Fibroblast of lung (primary cell): ENCODE measurements at places on chromosomes 1 and 21. TPM values are rescaled to one million over a fixed set of nuclear protein-coding genes. Genes with fewer than 3 reads are reported as not detected.

TBX15 gene
- 0.26 and 0.99 TPM in 2 replicates for total RNA-seq

DNA sequence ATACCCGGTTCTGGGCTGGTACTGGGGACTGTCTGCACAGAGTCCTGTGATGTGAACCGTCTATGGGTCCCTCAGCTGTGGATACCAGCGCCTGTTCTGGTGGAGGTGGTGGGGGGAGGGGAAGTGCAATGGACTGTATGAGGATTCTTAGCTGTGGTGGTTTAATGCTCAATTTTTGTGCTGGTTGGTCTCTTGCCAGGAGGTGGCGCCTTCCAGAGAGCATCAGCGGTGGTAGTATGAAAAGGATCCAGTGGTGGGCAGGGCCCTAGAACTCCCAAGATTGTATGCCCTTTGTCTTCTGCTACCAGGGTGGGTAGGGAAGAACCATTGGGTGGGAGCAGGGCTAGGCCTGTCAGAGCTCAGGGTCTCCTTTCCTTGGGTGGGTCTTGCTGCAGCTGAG is 89.4 kb upstream of the B3GALT2 start:
- H3K36me3 ChIP-seq: no peaks in the 10 kb centered on the region
- DNase-seq: no peak
- no peak overlapping the region for H3K4me3 ChIP-seq
- H3K27me3 ChIP-seq: no peaks in the 10 kb centered on the region
- no peak overlapping the region for H3K27ac ChIP-seq

RAVER2 gene
- total RNA-seq: 5.6 and 7.7 TPM in 2 replicates

SLC35E2B gene
- 37.2 and 55.8 TPM in 2 replicates for total RNA-seq

DNA sequence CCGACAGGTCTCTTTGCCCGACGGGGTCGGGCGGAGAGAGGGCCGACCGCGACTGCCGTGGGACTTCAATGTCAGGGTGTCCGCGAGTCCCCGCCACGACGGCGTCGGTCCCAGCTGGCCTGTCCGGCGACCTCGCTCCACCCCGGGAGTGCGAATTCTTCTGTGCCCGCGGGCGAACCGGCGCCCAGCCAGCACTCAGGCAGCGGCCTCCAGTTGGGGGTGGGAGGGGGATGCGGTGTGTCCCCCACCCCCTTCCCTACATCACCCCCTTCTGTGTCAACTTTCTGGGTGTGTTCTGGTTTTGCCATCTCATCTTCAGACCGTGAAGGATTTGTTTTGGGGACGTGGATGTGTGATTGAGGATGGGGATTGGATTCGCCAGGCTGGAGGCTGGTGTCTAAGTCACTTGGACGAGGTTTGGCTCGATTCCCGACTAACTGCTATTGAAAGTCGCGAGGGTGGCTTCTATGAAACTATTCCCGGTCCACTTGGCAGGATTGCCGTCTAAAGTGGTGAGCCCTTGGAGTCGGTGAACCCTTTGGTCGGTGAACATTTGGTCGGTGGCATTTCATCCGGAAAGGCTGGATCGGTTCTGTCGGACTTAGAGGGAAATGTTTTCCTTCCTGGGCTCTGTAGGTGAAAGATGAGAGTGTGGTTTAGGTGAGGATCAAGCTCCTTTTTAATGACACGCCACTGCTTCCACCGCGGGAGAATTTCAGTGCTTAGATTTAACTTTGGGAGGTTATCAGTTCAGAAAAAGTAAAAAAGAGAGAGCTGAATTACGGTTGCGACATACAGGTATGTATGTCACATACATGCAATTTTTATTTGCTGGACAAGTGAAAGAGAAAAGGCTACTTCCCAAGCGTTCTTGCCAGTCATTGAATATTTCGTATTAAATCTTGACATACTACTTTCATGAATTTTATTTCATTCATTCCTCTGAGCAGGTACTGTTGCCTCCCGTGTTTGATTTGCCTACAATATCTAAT is 771 bp downstream of the ABCD3 start:
- peaks cover 6% of the 10 kb centered on the region for H3K4me1 ChIP-seq
- no peaks in the 10 kb centered on the region for H3K27me3 ChIP-seq
- peak overlapping the region; percentile 72 for H3K27ac ChIP-seq
- H3K4me3 ChIP-seq: peak overlapping the region; percentile 78
- no peaks in the 10 kb centered on the region for H3K36me3 ChIP-seq

- H3K27ac ChIP-seq: no peak overlapping the region
- peaks cover 4% of the 10 kb centered on the region for H3K4me1 ChIP-seq
- DNase-seq: no peak
- H3K36me3 ChIP-seq: no peaks in the 10 kb centered on the region
- H3K27me3 ChIP-seq: no peaks in the 10 kb centered on the region
These were observed 1.5 kb downstream of the HMGCL start for GRCh38 chr1:23823767-23824166.

- H3K4me1 ChIP-seq: no peaks in the 10 kb centered on the region
- H3K27me3 ChIP-seq: no peaks in the 10 kb centered on the region
- H3K4me3 ChIP-seq: no peak overlapping the region
- H3K36me3 ChIP-seq: no peaks in the 10 kb centered on the region
- H3K27ac ChIP-seq: no peak overlapping the region
- peak; percentile 5 for DNase-seq
These were observed 74.3 kb upstream of the PAX7 start for GRCh38 chr1:18556364-18556763.

NHLH1 gene
- total RNA-seq: not detected in 2 replicates
